ENCODE measurements at places on chromosomes 3 and 15. TPM values are rescaled to one million over a fixed set of nuclear protein-coding genes. Genes with fewer than 3 reads are reported as not detected.

DNA sequence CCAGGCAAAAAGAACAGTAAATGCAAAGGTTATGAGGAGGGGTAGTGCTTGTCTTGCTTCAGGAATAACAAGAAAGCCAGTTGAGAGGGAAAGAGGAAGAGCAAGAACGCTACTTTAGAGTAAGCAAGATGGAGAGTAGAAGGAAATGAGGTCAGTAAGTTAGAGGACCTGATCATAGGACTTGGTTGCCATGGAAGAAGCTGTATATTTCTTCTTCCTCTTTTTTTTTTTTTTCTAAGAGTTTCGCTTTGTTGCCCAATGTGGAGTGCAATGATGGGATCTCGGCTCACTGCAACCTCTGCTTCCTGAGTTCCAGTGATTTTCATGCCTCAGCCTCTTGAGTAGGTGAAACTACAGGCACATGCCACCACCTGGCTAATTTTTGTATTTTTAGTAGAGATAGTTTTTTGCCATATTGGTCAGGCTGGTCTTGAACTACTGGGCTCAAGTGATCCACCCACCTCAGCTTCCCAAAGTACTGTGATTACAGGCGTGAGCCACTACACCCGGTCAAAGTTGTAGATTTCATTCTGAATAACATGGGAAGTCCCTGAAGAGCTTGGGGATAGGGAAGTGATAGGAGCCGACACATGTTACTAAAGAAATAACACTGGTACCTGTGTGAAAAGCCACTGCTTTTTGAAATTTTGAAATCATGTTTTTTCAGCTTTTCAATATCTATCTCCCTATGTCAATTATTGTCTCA, 527.9 kb upstream of the NAALADL2 start:
- DNase-seq, result no peak

- DNase-seq, result no peak
Measured at GRCh38 chr15:79349525-79349924, 38.6 kb downstream of the TMED3 start.

GRCh38 chr15:93029836-93030429, 59.1 kb downstream of the RGMA start:
- DNase-seq, result no peak

DNA sequence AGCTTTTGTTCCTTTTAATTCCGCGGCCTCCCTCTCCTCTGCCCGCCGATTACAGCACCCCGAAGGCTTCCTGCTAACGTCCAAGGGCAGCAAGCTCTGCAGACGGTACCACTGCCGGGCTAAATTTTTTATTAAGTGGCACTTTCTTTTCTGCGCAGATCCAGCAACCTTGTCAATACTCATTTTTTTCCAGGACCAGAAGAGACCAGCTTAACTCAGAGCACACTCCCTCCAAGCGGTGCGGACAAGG, 542 bp upstream of the MEIS2 start:
- no peak for DNase-seq

- no peak for DNase-seq
Measured at GRCh38 chr15:78035321-78035751, 42.2 kb downstream of the TBC1D2B start.

GRCh38 chr3:168997488-168997887, 666.0 kb downstream of the MECOM start:
- no peak for DNase-seq

GRCh38 chr3:186849374-186849975, 7.0 kb downstream of the ADIPOQ start:
- no peak for DNase-seq

DNA sequence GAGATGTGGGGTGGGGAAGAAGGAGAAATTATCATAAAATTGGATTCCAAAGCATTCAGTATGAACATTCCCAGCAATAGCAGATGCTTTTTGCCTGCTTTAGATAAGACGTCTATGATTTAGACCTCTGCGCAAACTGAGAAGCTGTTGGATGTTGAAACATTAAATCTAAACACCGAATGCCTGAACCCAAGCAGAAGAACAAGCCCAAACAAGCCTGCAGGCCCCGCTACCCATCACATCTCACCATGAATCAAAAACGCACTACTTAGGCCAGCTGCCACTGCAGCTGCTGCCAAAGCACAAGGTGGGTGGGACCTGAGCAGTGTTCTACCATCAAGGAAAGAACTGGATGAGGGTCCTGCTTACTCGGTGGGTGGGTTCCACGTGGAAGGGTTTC, 24.4 kb upstream of the THBS1 start:
- DNase-seq, result no peak

- DNase-seq, result no peak
Measured at GRCh38 chr3:110773413-110773954, 298.1 kb upstream of the NECTIN3 start.

DNA sequence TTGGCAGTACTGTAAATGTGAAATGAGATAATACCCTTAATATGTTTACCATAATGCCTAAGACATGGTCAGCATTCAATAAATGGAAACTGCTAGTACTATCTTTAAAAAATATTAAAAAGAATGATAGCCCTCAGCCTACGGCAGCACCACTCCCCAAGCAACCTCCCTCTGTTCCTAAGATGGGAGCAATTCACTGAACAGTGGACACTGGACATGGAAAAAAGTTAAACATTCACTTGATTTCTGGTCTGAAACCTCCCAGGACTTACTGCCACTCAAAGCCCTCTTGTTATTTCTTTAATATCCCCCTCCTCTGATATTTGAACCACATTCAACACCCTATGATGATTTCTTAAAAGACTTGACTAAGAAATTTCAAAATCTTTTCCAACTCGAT, 27.0 kb downstream of the NEK4 start:
- DNase-seq, result no peak

GRCh38 chr3:129836381-129837064, 57.0 kb downstream of the TMCC1 start:
- no peak for DNase-seq

DNA sequence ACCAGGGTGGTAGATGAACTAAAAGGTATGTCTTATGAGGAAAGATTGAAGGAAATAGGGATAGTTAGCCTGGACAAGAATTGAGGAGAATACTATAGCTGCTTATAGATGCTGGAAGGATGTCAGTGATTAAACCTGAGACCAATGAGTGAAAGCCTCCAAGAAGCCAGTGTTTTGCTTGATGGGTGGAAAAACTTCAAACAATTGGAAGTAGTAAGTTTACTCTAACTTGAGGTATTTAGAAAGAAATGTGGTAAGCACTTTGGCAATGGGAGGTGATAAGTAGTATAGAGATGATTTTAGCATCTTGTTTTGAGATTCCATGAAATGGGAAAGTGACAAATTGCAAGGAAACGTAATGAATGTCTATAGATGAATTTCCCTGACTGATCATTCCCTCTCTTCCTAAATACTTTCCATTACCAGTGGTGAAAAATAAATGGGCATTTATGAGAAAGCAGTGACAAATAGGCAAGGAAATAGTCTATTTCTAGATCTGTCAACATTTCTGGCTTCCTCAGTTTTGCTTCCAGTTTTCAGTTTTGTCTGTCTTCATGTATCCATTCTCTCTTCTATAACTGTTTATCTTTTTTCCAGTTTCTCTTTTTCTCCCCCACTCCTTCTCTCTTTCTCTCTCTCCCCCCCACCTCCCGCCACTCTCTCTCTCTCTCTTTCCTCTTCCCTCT, 19.2 kb downstream of the SLC15A2 start:
- no peak for DNase-seq

DNA sequence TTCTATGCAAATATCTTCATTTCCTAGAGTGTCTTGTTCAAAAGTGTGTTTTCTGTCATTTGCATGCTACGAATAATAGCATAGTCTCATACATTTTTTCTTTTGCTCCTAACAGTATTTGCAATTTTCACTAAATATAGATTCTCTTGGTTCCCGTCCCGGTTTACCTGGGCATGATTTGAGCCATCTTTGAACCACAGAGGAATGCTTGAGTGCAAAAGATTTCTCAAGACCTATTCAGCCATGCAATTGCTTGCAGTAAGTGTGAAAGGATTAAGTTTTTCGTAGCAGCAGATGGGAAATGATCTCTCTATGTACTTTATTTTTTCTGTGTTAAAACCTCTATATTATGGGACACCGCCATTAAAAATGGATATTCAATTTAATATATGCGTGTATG, 733.0 kb downstream of the ZPLD1 start:
- DNase-seq, result no peak

- DNase-seq, result no peak
Measured at GRCh38 chr3:58471025-58471887, 20.6 kb upstream of the KCTD6 start.

DNA sequence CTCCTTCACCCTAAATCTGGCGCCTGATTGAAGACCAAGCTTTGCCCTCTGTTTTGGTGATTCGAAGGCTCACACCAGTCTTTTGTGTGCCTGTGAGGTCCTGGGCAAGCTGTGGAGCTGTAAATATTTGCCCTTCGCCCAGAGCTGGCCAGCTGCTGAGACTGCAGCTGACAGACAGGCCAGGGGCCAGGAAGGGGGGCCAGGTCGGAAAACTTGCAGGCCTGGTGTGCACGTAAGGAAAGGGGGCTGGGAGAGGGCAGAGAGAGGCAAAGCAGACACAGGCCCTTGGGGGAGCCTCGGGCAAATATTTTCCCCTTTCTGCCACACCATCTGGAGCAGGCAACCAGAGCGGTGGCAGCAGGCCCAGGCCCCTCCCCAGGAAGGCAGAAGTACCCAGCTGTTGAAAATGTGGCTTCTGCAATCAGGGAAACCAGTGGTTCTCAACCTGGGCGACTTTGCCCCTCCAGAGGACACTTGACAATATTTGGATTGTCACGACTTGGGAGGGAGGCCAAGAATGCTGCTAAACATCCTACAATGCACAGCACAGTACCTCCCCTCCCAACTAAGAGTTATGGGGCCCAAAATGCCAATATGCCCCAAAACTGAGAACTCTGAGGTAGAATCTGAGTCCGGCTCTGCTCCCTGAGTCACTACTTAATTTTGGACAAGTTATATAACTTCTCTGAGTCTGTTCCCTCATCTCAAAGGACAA, 2.5 kb downstream of the PDZRN3 start:
- DNase-seq, result no peak

- no peak for DNase-seq
Measured at GRCh38 chr15:44308889-44309288, 20.4 kb downstream of the GOLM2 start.

GRCh38 chr3:100650651-100651619, 41.5 kb downstream of the ADGRG7 start:
- DNase-seq, result no peak

- peak; percentile 12 for DNase-seq
Measured at GRCh38 chr3:183385698-183386613, 42.5 kb downstream of the MCF2L2 start.

- no peak for DNase-seq
Measured at GRCh38 chr3:111706527-111706926, 111.4 kb upstream of the ZBED2 start.

DNA sequence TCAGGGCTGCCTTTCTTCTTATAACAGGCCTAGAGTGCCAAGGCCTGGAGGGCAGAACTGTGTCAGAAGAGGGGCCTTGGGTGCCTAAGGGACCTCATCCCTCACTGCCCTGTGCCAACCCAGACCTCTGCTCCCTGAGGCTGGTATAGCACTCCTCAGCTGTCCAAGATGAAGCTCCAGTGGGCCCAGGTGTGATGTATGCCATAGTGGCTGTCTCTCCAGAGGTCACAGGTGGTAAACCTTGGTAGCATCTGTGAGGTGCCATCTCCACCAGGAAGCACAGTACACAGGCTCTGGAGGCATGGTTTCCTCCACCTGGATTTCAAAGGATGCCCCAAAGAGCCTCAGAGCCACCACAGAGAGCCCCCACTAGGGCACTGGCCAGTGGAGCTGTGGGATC, 12.3 kb upstream of the KLHL40 start:
- no peak for DNase-seq

- DNase-seq, result no peak
Measured at GRCh38 chr3:31485196-31485595, 47.5 kb upstream of the STT3B start.

- no peak for DNase-seq
Measured at GRCh38 chr3:51897391-51897790, 5.8 kb downstream of the IQCF1 start.

- DNase-seq, result no peak
Measured at GRCh38 chr15:92053753-92054316, 200.3 kb downstream of the SLCO3A1 start.

CHST2 gene
- 44.4 TPM for total RNA-seq

SAMD7 gene
- not detected for total RNA-seq

CD96 gene
- not detected for total RNA-seq

HGD gene
- under 0.01 TPM for total RNA-seq

GABRB3 gene
- 114 TPM for total RNA-seq

BFSP2 gene
- total RNA-seq, result not detected

All from frontal cortex (tissue), 4 donors.